Effector CD8-positive, alpha-beta T cell (primary cell): ENCODE measurements at places on chromosomes 12 and 14.

- DNase-seq = no peak
Measured at GRCh38 chr14:41607304-41607775, 664 bp downstream of the LRFN5 start.

DNA sequence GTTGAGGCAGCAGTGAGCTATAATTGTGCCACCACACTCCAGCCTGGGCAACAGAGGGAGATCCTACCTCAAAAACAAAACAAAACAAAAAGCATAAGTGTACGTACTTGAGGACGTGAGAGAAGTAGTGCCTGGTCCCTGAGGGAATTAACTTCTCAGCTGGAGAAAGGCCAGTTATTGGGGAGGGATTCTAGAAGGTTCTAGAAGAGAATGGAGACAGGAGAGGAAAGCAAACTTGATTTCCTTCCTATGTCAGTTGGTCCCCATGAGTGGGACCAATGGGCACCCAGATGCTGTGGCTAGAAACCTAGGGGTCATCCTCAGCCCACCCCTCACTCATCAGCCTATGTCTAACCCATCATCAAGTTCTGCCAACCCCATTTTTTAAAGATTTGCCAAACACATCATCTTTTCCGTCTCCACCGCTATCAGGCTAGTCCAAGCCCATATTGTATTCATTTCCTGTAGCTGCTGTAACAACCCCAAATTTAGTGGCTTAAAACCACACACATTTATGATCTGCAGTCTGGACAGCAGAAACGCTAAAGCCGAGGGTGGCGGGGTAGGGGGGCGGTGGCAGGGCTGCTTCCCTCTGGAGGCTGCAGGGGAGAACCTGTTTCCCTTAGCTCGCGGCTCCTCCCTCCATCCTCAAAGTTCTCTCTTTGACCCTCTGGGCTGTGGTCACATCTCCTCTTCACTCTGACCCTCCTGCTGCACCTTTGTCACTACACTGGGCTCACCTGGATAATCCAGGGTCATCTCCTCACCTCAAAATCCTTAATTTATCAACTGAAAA is 7.2 kb upstream of the RBM19 start:
- DNase-seq = no peak

- no peak for DNase-seq
Measured at GRCh38 chr14:79321070-79321469, 890.2 kb downstream of the DIO2 start.

DNA sequence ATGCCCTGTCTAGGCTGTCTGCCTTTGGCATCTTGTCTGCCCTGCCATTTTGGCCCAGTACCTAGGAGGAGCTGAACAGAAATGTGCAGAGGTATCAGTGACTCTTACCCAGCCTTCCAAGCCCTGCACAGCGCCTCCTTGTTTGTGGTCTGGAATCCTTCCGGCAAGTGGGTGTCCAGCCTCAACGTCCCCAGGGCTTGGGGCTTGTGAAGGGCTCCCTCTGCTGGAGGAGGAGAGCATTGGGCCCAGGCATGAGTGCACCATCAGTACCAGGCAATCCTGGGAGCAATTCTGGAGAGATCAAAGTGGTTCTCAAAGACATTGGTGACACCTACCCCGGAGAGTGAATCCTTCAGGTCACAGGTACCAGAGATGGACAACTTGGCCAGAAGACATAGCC is 2.4 kb upstream of the TCL1B start:
- peak; percentile 5 for DNase-seq

- no peak for DNase-seq
Measured at GRCh38 chr14:33682760-33683159, 268.1 kb downstream of the EGLN3 start.

DNA sequence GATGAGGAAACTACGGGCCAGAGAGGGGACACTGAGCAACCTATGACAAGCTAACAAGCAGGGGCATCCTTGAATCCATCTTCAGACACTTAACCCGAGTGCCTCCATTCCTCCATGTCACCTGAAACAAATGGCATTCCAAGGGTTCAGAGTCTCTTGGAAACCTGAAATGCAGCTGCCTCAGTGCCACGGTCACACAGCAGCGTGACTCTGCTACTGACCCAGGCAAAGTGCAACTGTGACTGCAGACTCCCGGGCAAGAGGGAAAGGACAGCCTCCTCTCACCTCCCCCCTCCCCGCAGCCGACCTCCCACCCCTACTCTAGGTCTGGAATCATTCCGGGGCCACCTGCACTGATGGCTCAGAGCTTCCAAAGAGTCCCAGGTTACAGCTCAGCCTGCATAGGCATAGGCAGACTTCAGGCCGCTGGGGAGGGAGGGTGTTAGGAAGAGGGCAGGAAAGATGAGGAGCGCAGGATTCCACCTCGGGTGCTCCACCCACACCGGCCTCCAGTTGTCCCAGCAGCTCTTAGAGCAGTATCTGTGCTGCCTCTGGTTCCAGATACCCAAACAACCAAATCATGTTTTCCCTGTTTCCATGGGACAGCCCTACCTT is 53.2 kb downstream of the KCNK10 start:
- no peak for DNase-seq

DNA sequence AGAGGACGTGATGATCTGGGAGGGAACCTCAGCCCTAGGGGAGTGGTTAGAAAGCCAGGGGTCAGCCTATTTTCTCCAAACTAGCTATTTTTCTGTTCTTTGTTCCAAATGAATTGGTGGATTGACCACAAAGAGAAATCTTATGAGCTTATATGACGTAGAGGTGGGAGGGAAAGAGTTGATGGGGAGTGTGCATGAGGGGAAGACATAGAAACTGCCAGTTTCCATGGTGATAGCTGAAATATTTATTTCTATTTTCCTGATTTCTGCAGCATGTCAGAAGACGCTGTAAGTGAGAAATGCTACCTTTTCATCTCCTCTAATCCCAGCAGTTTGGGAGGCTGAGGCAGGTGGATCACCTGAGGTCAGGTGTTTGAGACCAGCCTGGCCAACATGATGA is 51.4 kb upstream of the CISTR start:
- DNase-seq = no peak

DNA sequence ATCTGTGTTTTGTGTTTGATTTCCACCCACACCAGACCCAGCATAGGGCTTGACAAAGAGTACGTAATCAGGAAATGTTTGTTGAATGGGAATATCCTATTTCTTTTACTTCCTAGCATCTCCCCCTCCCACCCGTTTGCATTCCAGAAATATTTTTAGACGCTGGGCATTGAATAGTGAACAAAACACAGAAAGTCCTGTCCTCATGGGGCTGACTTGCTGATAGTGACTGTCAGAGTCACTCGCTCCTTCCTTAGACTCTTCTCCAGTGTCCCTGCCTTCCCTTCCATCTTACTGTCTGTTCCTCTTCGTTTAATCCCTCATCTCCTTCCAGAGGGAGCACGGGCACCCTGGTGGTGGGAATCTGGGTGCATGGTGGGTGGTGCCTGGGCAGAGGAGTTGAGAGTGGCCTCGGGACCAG is 53.6 kb downstream of the SLC25A47 start:
- DNase-seq = no peak

GRCh38 chr14:101889898-101890297 is 74.5 kb upstream of the DYNC1H1 start:
- no peak for DNase-seq
